ENCODE measurements at places on chromosomes 3 and 15. TPM values are rescaled to one million over a fixed set of nuclear protein-coding genes. Genes with fewer than 3 reads are reported as not detected.

DNA sequence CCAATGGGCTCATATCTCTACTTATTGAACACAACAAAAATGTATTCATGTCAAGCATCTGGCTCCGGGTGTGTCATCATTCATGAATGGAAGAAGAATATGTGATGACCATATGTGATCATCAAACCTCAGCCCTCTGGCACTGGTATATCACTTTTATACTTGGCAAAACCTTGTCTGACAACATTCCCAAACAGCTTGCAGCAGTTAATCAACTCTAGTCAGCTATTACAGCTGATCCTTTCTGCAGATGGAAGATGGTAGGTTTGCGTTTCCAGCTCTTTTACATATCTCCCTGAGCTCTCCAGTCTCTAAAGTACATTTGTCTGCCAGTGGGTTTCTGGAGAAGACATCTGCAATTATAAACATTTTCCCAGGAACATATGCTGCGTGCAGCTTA, 6.6 kb downstream of the PLSCR5 start:
- DNase-seq, result no peak

DNA sequence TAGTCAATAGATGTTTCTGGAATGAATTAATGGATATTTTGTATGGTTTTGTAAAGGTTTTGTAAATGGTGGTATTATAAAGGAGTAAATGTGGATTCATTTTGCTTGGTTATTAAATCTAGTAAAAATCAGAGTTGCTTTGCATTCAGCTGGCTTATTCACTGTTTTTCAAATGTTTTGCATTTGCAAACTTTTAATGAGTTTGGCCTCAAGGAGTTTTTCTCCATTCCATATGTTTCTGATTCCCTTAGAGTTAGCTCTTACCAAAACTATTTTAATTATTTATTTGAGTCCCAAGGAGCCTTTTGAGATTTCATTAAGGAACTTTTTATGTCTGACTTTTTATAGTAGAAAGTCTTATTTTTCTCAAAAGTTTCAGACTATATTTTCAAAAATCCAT, 992.2 kb downstream of the DIPK2A start:
- no peak for DNase-seq

DNA sequence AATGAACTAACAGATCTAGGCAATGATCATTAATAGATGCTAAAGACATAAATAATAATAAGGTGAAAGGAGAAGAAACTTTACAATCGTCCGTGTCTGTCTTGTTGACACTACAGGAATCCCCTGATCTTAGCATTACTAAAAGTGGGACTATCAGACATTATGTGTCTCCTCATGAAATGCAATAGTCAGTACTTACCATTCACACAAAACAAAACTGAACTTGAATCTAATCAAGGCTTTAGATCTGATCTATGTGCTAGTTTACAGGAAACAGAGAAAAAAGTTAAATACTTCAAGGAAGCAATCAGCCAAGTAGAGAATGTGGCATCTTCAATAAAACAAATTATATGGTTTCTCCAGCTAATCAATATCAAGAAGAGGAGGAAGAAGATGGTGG, 73.7 kb downstream of the PIK3CB start:
- no peak for DNase-seq

GOLGA8G gene
- not detected for total RNA-seq

GRCh38 chr15:101522091-101522490, 32.6 kb upstream of the PCSK6 start:
- no peak for DNase-seq

DNA sequence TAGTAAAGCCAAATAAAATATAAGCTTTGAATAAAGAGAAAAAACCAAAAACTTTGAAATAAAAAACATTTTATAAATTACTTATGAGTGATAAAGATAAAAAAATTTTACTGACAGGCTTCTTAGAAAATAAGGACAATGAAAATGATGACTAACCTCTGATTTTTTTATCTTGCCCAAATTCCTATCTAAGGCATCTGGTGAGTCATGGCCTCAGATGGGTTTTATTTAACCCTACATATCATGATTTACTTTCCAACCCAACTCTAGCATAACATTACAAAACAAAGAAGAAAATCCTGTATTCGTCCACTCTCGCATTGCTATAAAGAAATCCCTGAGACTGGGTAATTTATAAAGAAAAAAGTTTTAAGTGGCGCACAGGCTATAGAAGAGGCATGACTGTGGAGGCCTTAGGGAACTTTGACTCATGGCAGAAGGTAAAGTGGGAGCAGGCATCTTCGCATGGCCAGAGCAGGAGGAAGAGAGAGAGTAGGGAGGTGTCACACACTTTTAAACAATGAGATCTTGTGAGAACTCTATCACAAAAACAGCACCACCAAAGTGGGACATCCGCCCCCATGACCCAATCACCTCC, 152.1 kb downstream of the NEK10 start:
- no peak for DNase-seq

NLGN1 gene
- not detected for total RNA-seq

GRCh38 chr3:23979569-23979968, 34.5 kb downstream of the NR1D2 start:
- DNase-seq, result no peak

DNA sequence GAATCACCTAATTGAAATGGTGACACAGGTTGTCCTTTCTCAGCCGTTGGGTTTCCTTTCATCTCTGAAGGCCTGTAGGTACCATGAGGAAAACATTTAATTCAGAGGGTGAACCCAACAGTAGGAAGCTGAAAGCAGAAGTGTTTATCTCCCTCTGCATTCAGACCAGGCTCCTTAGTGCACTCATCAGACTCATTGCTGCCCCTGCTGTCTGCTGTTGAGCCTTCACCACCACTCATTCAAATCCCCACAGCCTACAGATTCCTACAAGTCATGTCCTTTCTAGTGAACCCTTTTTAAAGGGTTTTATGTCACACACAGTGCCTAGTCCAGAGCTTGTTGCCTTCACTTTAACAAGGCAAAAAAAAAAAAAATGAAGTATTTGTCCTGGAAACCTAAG, 13.4 kb downstream of the WDR48 start:
- peak; percentile 11 for DNase-seq

DNA sequence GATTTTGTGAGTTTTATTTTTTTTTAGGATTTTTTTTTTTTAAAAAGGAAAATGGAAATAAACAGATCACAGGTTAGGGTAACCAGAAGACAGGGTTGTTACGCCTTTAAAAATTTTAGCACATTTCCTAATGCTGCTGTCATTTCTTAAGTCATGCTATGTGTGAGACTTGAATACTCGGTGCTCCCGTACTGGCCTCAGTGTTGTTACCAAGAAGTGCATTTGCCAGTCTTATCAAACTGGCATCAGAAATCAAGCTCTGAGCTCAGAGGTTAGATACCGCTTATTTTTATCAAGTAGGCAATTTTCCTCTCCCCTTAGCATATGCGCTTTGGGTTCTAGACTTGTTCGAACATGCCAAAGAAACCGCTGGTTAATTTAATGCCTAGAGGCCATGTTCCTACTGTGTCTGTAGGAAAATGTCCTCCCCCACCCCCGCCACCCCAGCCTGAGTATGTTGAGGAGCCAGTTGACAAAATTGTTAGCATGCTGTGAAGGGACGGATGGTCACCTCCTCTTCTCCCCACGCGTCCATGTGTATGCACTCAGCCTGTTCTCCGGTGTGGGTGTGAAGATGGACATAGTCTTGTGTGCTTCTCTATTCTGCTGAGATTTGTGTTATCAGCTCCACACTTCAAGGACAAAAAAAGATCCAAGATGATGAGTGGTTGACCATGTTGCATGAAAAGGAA, 88.9 kb downstream of the ITPR1 start:
- no peak for DNase-seq

- peak; percentile 3 for DNase-seq
These were observed 51.8 kb upstream of the DGKG start for GRCh38 chr3:186413615-186414415.

GRCh38 chr3:64638981-64639481, 48.8 kb downstream of the ADAMTS9 start:
- no peak for DNase-seq

- DNase-seq, result no peak
These were observed 160.6 kb upstream of the POU1F1 start for GRCh38 chr3:87436781-87437543.

GRCh38 chr3:192090586-192090985, 629.6 kb downstream of the PYDC2 start:
- no peak for DNase-seq

DNA sequence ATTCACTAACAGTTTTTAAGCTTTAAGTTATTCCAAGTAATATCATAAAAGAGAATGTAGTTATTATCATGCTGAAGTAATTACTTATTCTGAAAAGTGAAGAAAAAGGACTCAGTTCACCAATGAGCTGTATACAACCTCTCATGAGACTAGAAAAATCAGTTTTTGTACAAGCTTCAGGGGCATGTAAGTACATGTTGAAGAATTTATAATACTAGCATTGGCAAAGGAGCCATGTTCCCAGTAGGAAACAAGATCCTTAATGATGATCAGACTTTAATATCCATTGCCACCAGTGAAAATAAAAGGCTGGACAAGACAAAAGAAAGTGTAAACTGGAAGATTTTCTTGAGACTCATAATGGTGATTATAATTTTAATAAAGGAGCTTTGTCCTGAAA, 532.8 kb downstream of the PLOD2 start:
- DNase-seq, result no peak

DNA sequence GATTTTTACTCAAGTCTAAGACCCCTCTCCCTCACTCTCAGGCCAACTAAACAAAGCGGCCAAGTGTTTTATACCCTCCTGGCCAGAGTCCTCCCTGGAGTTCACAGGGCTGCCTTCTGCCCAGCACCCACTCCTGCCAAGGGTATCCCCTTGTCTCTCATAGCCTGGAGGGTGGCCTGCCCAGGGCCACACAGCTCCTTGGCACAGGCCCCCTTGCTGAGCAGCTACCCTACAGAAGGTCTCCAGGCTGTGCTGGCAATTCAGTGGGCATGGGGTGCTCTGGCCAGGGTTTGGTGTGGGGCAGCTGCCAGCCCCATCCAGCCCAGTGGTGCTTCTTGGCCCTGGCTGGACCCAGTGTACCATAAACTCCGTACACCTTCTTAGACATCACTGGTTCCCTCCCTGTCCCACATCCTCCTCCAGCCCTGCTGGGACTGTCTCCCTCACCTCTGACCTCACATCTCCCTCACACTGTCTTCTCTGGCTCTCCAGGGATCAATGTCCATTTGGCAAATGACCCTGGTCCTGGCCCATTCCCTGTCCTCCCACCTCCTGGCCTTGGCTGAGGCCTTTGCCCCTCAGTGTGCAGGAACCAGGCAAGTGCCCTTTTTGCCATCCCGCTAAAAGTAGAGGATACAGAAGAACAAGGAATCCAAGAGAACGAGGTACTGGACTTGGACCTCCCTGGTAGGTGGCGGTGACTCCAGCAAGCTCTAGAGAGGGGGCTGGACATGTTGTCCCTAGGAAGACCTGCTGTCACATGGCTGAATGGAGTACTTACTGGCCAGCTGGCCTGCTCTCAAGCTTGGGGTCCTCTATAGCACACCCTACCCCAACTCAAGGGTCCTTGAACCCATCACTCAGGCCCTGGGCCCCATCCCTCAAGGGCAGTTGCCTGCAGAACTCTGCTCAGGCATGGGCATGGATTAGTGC, 50.0 kb upstream of the TRPM1 start:
- no peak for DNase-seq

DNA sequence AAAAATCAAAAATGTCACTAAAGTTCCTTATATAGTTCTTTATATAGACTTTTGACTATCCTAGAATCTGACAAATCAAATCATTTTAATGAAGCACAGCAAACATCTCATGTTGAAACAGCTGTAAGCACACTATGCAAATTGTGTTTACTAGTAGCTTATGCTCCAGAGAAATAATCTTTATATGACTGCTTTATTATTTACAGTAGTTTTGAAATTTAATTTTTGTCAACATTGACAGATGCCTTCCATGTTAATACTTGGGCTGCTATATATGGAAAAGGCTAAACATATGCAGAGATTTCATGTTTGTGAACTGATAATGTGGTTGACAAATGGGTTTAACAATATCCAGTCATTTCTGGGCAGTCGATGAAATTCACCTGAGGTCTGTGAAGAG, 616.8 kb downstream of the TAFA4 start:
- DNase-seq, result no peak

Measured in CD4-positive, alpha-beta memory T cell (primary cell).